ENCODE measurements at places on chromosomes 5 and 9. TPM values are rescaled to one million over a fixed set of nuclear protein-coding genes. Genes with fewer than 3 reads are reported as not detected.

DNA sequence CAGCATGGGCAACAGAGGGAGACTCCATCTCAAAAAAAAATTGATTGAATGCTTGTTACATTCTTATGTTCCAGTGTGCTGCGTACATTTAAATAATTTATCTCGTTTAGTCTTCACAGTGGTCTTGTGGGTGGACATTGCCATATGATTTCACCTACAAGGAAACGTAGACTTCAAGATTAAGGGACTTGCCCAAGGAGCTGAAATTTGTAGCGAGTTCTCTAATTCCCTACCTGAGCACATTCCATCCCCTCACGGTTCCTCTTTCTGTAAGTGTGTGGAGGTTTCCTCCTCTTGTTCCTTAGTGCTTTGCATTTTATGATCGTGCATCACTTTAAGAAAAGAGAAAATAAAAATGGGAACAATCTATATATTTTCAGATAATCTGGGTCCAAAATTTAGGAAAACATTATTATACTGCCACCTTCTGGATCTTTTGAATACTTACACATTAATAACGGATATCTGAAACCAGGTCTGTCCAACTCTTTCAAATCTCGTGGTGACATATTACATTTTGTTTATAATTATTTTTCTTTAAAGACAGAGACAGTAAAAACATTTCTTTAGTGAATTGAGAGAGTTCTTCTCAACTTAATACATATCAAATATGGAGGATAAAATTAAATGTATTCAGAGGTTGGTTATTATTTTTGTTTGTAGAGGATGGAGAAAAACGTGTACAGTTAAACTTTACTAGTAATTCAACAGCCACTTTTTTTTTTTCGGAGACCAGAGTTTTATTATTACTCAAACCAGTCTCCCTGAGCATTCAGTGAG lies 29.9 kb upstream of the C7 start:
- DNase-seq = no peak

DNA sequence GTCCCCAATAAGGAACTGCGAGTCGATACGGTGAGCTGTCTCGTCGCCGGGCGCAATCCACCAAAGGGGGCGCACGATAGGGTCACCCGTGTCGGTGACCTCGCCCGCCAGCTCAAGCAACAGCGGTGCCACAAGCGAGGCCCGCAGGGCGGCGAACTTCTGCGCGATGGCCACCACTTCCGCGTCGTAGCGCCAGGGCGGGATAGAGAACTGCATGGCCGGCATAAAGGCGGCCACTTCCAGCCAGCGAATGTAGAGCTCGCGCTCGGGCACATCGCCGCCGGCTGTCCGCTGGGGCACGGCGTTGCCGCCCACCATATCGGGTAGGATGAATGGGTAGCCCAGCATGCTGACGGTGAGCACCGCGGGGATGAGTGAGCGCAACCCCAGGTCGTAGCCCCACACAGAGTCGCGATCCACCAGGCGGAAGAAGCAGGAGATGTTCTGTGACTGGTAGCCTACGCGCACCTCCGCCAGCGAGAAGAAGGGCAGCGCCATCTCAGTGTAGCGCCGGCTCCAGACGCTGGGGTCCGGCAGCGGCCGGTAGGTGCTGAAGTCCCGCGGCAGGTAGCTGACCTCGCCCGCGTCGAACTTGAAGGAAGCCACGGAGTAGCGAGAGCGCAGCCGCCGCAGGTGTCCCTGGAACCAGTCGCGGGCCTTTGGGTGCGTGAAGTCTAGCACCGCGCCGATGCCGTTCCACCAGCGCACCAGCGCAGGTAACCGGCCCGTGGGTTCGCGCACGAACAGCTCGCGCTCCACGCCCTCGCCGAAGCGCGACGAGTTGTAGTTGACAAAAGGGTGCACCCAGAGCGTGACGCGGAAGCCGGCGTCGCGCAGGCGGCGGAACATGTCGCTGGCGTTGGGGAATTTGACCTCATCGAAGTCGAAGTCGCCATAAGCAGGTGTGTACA lies 5.5 kb downstream of the MYORG start:
- DNase-seq = no peak

DNA sequence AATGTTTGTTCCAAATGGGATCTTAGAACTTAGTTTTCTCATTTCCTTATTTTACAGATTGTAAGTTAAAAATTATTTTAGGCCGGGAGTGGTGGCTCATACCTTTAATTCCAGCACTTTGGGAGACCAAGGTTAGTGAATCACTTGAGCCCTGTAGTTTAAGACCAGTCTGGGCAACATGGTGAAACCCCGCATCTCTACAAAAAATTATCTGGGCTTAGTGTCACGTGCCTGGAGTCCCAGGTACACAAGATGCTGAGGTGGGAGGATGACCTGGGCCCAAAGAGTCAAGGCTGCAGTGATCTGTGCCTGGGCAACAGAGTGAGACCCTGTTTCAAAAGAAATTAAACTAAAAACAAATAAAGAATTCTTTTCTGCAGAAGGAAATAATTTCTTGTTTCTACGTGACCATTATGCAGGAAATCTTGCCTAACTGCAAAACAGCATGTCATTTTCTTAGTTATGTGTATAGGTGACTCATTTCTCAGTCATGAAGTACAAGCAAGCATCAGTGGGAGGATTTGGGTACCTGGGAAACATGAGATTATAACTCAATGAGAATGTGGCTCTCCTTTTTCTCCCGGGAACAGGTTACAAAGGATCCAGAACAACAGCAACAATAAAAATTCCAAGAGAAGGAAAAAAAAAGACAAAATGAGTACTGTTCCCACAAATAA lies 375.1 kb upstream of the ST8SIA4 start:
- DNase-seq = no peak

DNA sequence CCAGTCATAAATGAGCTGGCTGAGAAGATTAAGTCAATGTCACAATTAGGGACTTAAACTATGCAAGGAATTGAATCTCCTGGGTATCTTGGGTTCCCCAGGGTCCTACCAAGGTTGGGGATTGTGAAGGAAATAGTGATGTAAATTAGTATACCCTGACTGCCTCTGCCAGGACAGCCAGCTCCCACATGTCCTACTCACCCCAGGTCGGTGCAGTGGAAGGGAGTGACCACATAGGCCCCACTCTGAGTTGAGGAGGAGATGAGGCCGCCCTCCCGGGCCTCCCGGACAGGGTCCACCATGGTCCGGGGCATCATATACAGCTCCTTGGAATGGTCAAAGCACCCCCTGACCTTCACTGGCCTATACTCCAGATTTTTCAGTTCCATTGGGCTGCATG lies 2.7 kb downstream of the SURF1 start:
- DNase-seq = no peak

Gene TNC
- total RNA-seq = 0.30 TPM

All from neural crest cell (in vitro differentiated cells).